SK-N-MC (cell line): ENCODE measurements at places on chromosomes 1 and 21.

GRCh38 chr1:61140778-61141177 is 58.4 kb downstream of the NFIA start:
- DNase-seq: no peak

GRCh38 chr1:230301822-230302221 is 124.3 kb downstream of the PGBD5 start:
- no peak for DNase-seq

- no peak for DNase-seq
Measured at GRCh38 chr1:48969971-48970370, 193.3 kb upstream of the BEND5 start.

- DNase-seq: no peak
Measured at GRCh38 chr1:185672719-185673360, 61.4 kb upstream of the HMCN1 start.

DNA sequence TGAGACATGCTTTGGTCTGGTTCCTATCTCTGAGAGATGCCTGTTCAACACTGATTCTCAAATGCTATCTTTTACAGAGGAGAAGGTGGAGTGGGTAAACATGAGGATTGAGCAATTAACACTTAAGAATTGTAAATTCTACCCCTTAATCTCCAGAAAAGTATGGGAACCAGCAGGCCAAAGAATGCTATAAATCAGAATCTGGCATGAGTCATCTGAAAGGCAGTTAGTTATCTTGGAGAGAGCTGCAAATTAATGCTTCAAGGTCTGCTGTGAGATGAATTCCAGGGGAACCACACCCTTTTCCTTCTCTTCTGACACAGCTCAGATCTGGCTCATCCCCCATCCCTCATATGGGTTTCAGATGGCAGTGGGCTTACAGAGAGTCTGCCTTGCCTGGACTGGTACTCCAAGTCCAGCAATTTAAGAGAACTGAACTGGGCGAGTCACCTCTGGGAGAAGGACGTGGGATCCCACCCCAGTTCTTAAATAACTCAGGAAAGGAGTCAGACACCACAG is 5.2 kb downstream of the S100A10 start:
- DNase-seq: no peak

GRCh38 chr1:3375245-3375644 is 79.2 kb upstream of the ARHGEF16 start:
- DNase-seq: no peak

DNA sequence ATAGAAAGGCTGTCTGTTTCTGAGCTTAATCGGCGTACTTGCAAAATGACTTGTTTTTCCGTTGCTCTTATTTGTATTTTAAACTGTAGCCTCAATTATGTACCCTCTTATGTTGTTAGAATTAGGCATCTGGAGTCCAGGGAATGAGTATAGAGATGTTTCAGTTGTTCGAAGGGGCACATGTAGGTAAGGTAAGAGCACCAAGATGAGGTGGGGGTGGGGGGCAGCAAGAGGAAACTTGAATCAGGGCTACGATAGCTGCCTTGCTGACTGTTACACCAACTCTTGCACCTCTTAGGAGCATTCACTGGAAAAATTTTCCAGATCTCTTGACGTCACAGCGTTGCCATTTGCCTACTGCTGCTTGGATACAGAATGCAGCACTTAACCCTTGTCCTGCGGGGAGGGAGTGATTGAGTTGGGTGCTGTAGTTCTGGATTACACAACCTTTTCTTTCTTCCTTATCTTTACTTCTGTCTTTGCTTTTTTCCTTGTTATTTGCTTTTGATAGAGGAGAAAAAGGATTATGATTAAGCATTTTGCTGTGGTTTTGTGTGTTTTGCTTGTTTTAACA is 3.2 kb downstream of the ATP1B1 start:
- no peak for DNase-seq

- DNase-seq: no peak
Measured at GRCh38 chr1:167981933-167982332, 45.1 kb upstream of the MPC2 start.

DNA sequence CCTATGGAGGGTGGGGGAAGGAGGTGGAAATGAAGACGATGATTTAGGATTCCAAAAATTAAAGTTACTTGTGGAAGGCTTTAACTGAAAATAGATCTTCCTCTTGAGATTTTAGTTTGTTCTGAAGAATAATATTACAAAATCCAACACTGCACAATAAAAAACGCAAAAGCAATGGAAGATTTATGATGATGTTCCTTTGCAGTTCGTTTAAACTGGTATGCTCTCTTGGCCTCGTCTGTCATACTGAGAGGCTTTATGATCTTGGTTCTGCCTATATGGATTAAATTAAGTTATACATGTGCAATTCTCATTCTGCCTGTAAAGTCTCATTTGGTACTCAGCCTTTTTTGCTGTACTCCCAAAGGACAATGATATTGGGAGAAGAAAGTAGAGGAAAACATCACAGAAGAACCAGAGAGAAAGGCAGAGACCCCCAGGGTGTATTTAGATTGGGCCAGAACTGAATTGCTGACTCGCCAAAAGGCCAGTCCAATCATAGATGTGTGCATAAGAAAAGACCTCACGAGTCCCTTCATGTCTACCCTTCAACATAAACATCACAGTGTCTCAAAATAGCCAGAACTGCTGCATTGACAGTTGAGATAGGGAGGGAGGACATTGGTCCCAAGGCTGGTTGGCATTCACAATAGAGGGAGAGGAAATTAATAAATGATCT is 188.6 kb downstream of the GREM2 start:
- DNase-seq: no peak

- DNase-seq: no peak
Measured at GRCh38 chr1:193451001-193451400, 264.6 kb upstream of the B3GALT2 start.

- no peak for DNase-seq
Measured at GRCh38 chr1:65946376-65946775, 153.7 kb downstream of the PDE4B start.

- no peak for DNase-seq
Measured at GRCh38 chr1:12447849-12448312, 170.1 kb downstream of the DHRS3 start.

DNA sequence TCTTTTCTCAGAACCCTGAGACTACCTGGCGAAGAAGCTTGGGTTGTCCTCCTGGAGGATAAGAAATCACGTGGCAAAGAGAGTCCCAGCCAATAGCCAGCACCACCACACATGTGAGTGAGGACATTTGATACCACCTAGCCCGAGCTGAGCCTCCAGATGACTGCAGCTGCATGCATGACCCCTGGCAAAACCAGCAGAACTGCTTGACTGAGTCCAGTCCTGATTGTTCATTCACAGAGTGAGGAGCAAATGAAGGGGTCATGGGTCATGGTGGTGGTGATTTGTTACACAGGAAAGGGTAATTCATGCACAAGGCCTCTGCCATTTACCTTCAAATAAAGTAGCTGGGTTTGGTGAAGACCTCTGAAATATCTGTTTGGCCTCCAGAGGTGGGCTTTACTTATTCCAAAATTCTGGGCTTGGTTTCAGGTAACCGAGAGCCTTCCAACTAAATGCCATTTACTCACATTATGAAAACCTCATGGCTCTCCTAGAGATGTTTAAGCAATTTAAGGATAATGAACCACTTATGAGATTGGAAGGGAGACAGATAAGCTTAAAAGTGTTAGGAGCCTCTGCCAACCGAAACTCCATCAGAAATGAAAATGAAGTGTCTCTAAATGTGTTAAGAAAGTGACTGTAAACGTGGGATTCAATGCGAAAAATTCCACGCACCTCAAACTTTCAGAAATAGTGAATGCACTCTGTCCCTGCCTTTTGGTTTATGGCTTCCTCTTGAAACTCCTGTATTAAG is 163.3 kb downstream of the SLC35F3 start:
- DNase-seq: no peak

DNA sequence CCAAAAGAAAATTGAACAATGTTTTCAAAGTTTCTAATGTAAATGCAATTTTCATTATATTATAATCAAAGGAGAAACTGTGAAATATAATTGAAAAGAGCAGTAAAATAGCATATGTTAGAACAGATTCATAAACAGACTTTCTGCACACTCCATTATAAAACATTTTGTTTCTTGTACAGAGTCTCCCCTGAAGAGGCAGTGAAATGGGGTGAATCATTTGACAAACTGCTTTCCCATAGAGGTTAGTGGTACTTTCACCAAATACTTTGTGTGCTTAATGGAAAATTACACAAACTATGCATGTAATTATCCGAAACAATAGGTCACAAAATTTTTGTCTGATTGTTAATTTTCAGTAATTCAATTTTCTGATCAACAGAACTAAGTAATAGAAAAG is 1.9 kb downstream of the RGS18 start:
- no peak for DNase-seq

- DNase-seq: no peak
Measured at GRCh38 chr1:81509594-81509993, 291.1 kb upstream of the ADGRL2 start.

- DNase-seq: no peak
Measured at GRCh38 chr1:206684478-206685333, at the start of gene MAPKAPK2. MAPKAPK2 (plus strand) TSS chr1:206684905; CDS start chr1:206685230, 325 bp downstream.

DNA sequence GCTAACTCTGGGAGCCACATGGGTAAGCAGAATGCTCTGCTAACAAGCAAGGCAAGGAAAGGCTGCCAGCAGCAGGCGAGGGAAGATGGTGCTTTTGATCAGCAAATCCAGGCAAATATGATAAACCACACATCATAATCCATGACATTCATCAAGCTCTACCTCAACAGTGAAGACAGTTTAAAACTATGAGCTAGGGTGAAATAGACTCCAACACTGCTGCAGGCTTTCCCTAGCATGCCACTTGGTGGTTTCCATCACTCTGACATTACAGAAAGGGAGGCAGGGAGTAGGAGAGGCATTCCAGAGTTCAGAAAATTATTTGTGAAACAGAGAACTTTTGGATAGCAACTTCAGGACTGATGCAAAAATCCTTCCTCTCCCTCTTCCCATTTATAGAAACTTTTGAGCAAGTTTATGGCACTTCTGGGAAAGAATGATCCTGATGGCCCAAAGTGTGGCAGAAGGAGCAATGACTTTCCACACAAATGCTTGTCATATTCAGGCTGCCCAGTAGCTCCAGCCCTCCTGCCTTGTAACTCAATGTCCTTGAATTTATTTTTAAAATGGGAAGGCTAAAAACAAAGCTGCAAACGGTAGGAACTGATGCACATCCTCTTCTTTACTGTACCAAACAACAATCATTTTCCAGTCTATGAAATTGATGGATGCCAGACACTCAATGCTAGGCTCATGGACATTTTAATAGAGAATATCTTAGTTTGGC is 70.8 kb downstream of the SMYD2 start:
- DNase-seq: no peak

- DNase-seq: no peak
Measured at GRCh38 chr1:61122389-61122788, 40.0 kb downstream of the NFIA start.

GRCh38 chr21:16569679-16570078 is 839.9 kb downstream of the USP25 start:
- DNase-seq: no peak

DNA sequence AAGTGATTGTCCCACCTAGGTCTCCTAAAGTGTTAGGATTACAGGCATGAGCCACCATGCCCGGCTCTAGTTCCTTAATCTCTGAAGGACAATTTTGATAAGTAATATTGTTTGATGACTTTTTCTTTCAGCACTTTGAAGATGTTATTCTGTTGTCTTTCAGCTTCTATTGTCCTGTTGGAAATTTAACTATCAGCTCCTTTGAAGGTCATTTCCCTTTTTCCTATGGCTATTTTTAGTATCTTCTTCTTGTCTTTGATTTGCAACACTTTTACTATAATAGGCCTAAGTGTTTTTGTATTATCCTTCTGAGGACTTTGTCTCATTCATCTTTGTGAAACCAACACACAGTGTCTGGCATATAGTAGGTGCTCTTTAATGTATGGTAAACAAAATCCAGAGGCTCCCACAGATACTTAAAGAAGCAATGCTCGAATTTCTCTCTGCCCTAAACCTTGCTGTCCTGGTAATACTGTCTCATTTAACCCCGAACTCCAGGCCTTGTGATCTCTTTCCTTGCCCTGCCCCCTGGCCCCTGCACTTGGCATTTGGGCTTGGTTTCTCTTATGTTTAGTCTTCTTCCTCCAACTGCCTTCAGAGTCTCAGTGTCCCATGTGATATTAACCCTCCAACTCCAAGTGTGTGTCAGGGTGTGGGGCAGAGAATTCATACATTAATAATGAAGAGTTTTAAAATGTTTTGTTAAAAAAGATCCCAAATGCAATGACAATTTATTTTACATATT is 19.0 kb upstream of the AGO1 start:
- no peak for DNase-seq

DNA sequence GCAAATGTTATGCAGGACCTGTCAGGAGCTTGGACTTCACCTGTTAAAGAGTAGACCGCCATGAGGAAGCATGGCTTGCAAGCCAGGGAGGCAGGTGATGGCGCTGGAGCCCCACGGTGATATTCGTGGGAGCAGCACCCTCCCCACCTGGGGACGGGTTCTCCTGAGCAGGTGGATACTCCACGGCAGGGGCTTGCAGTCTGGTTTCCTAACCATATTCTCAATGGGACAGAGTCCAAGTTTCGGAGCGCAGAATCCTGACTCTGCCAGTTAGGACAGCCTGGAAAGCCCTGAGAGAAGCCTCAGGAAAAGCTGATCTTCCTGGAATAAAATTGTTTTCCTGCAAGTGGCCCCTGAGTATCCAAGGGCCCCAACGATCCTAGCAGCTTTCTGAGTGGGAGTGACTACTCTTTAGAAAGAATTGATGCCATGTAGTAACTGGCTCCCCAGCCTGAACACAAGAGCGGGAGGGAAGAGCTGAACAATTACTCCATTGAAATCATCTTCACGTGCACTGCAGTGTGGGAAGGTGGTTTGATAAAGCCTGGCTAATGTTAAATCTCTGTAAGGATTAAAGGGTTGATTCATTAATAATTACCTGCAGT is 146.3 kb upstream of the RAB4A start:
- DNase-seq: no peak

DNA sequence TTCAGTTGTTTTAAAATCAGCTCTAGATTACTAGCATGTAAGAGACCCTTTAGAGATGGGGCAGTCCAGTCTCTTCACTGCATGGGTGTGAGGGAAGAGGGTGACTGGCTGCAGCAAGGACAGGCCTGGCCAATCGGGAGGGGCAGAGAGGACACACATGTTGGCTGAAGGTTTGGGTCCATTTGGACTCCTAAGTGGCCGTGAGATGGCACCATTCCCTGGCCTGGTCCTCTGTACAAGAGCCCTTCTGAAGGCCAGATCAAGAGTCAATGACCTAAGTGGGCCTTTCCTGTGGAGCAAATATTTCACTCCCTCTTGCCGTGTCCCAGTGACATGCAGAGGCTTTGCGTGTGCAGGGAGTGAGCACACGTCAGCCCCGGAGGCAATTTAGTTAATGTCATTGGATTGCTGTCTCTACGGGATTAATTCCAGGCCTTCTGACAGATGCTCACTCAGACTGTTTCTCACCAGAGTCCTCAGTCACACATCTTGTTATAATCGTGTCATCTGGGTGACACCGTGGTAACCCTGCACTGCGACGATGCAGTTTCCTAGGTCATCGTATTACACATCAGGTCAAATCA is 613.0 kb downstream of the NPHP4 start:
- no peak for DNase-seq

DNA sequence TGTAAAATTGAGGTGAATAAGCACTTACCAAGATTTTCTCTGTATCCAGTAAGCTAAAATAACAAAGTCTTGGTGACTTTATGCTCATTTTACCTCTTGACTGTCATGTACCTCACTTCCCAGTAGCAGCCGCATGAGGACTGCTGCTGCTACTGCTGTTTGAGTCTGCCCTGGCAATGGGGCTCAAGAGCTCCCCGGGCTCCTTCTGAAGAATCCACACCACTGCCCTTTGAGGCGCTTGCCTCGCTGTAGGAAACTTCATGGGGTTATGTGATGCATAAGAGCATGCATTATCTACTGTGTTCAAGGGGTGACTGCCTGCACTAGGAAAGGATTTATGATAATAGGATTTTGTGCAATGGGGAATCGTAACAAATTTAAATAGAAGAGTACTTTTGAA is 113.5 kb downstream of the NTNG1 start:
- DNase-seq: no peak
